Aorta (tissue), 5 donors: ENCODE measurements at places on chromosomes 6 and 20. TPM values are rescaled to one million over a fixed set of nuclear protein-coding genes. Genes with fewer than 3 reads are reported as not detected.

Gene TSPO2
- not detected for total RNA-seq

DNA sequence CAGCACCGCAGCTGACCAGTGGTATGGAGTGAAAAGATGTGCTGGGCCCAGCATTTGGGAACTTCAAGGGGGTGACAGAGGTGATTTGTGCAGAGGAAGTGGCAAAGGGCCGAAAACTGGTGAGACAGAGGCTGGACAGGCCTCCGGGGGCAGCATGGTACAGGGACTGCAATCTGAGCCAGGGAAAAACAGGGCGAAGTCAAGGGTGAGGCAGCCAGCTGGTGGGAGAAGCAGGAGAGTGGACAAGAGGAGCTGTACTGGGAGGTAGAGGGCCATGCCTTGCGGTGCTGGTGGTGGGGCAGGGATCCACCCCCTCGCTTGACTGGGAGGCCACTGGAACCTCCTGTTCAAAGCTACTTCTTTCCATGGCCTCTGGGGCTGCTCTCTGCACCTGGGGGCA is 7.3 kb upstream of the GFRA4 start:
- H3K27ac ChIP-seq: no peak overlapping the region
- DNase-seq: no peak
- H3K36me3 ChIP-seq: no peaks in the 10 kb centered on the region
- no peaks in the 10 kb centered on the region for H3K27me3 ChIP-seq
- H3K4me3 ChIP-seq: no peak overlapping the region
- H3K4me1 ChIP-seq: no peaks in the 10 kb centered on the region

Gene C2
- 46.6 TPM for total RNA-seq

DNA sequence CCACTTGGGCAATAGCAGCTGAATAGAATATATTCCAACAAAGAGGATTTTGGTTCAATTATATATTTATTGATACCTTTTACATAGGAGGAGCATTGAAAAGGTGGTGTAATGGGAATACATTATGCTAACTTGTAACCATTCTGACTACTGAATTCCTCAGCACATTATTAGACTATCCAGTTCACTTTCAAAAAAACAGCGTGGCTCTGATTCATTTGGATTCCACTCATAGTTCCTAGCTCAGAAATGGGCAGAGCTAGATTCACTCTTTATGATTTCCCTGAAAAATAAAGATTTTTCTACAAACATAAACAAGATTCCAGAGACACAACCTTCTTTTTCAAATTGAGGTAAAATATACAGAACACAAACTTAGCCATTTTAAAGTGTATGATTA is 9.2 kb upstream of the TRERF1 start:
- H3K27ac ChIP-seq: no peak overlapping the region
- no peaks in the 10 kb centered on the region for H3K36me3 ChIP-seq
- no peak for DNase-seq
- no peak overlapping the region for H3K4me3 ChIP-seq

GRCh38 chr6:128663238-128663637 is 142.8 kb upstream of the PTPRK start:
- H3K4me3 ChIP-seq: no peak overlapping the region
- no peaks in the 10 kb centered on the region for H3K27me3 ChIP-seq
- no peaks in the 10 kb centered on the region for H3K4me1 ChIP-seq

GRCh38 chr20:17507032-17507431 is 24.1 kb downstream of the BFSP1 start:
- no peaks in the 10 kb centered on the region for H3K27me3 ChIP-seq
- no peak for DNase-seq
- H3K4me1 ChIP-seq: no peaks in the 10 kb centered on the region
- H3K36me3 ChIP-seq: no peaks in the 10 kb centered on the region
- H3K27ac ChIP-seq: no peak overlapping the region
- H3K4me3 ChIP-seq: no peak overlapping the region

Gene ZBTB12
- 4.9 TPM for total RNA-seq

Gene WFDC5
- total RNA-seq: not detected

GRCh38 chr6:28711325-28711724 is 185.6 kb downstream of the GPX5 start:
- no peak overlapping the region for H3K27ac ChIP-seq
- H3K4me3 ChIP-seq: no peak overlapping the region
- DNase-seq: no peak
- peaks cover 1% of the 10 kb centered on the region for H3K27me3 ChIP-seq
- no peaks in the 10 kb centered on the region for H3K4me1 ChIP-seq
